ENCODE measurements at places on chromosomes 1 and 21.

DNA sequence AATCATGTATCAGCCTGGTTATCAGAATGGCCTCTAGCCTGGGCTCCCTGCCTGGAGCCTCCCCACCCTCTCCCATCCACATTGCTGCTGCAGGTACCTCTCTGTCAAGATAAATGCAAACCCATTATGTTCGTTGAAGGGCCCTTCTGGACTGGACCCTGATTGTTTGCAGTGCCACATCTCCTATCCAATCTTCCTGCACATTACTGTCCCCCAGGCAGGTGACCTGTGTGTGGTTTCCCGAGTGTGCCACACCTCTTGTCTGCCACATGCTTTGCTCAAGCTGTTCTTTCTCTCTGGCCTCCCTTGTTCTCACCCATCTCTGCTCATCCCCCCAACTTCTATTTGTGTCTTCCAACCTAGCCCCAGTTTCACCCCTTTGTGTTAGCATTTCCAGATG lies 32.4 kb downstream of the IER5 start:
- DNase-seq, result no peak

- DNase-seq, result no peak
Observed at GRCh38 chr1:230430499-230430898, 4.4 kb upstream of the PGBD5 start.

- no peak for DNase-seq
Observed at GRCh38 chr1:20771780-20772179, 15.3 kb downstream of the HP1BP3 start.

GRCh38 chr1:25513666-25514065 lies 29.7 kb upstream of the LDLRAP1 start:
- no peak for DNase-seq

GRCh38 chr1:232369451-232370296 lies 260.3 kb downstream of the SIPA1L2 start:
- no peak for DNase-seq

GRCh38 chr1:52238474-52238873 lies 96.6 kb downstream of the ZFYVE9 start:
- DNase-seq, result no peak

DNA sequence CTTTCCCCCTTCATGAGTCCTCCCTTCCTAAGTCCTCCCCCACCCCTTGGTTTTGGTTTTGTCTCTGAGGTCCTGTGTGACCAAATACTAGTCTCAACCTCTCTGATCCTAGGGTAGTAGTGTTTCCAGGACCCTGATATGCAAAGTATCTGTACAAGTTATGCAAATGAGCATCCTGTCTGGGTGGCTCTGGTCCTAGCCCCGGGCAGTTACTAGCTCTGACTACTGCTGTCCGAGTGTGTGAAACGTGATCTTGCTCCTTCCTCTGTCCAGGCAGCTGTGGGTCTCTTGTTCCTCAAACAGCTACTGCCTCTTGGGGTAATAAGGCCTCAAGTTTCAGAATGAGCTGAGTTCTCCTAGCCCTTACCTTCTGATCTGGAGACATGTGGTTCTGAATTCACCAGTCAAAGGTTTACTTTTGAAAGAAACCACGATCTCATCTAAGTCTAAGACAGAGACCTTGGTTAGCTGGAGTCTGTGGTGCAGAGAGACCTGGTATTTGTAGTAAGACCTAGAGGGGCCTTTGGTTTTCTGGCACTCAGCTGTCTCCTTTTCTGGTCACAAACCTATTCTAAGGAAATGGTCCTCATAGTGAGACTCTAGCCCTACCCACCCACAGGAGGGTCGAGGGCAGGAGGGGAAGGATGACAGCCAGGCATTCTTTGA lies 31.0 kb upstream of the IL19 start:
- peak; percentile 12 for DNase-seq

- DNase-seq, result peak; percentile 50
Observed at GRCh38 chr1:116373431-116374352, 648 bp downstream of the ATP1A1 start.

DNA sequence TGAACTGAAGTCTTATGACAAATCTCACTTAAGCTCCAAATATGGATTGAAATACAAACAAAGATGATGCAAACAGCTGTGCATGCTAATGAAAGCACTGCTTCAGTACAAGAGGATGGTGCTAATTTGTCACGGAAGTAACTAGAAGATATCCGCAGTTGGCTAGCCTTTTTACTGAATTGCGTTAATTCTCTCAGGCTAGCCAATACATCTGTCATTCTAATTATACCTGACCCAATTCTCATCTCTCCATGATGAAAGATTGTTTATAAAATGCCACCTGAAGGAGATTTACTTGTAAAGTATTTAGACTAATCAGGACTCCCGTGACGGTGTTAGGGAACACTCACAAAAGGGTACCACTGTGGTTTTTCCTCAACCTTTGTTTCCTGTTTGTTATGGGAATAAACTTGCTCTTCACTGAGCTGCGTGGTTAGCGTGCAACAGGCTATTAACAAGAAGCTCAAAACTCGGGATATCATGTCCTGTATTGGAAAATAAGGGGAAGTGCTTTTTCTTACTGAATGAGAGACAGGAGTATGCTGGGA lies 162.5 kb downstream of the APP start:
- no peak for DNase-seq

- no peak for DNase-seq
Observed at GRCh38 chr1:33442141-33442540, 11.2 kb upstream of the PHC2 start.

- no peak for DNase-seq
Observed at GRCh38 chr1:60251426-60251825, 177.9 kb upstream of the C1orf87 start.

GRCh38 chr1:30273456-30273855 lies 449.9 kb downstream of the MATN1 start:
- no peak for DNase-seq

- DNase-seq, result no peak
Observed at GRCh38 chr1:220784751-220785150, 2.0 kb upstream of the MTARC1 start.

DNA sequence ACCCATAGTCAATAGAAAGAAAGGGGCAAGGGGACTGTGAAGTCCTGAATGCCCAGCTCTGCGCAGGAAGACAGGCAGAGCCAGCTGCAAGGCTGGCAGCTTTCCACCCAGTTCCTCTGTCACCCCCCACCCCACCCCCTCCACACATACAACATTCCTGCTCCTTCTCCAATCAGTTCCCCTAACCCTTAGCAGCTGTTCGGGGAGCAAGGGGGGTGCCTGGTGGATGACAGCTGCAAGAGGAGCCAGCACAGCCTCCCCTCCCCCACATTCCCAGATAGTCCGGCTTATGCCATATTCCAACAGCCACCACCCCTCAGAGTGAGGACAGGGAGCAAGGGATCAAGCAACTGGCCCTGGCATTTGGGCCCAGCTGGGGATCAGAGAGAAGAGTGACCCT lies 9.7 kb downstream of the ARHGEF2 start:
- peak; percentile 96 for DNase-seq

- no peak for DNase-seq
Observed at GRCh38 chr1:116508984-116509980, 61.5 kb downstream of the CD58 start.

DNA sequence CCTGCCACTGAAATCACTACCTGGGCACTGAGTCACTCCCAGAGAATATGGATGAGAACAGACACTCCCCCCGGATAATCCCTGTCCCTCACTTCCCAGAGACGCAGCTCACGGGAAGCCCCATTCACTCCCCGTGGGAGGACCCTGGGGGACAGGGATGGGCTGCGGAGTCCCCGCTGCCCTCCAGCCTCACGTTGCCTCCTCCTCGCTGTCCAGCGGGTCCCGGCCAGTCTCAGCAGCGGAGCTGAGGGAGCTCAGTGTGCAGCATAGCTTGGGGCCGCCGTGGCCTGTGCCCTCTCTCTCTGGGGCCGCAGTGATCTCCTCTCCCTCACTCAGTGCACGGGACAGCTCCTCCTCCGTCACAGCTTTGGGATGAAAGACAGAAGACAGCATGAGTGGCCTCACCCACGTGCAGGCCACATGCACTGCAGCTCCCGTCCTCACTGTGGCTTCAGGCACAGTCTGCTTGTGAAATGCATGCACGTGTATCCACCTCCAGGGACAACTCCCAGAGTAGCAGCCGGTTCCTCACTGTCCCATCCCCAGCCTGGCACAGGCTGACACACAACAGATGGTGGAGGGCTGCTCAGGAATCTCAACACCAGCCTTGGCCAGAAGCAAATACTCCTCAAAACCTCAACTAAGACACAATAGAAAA lies 7.4 kb downstream of the CFAP410 start:
- peak; percentile 67 for DNase-seq

DNA sequence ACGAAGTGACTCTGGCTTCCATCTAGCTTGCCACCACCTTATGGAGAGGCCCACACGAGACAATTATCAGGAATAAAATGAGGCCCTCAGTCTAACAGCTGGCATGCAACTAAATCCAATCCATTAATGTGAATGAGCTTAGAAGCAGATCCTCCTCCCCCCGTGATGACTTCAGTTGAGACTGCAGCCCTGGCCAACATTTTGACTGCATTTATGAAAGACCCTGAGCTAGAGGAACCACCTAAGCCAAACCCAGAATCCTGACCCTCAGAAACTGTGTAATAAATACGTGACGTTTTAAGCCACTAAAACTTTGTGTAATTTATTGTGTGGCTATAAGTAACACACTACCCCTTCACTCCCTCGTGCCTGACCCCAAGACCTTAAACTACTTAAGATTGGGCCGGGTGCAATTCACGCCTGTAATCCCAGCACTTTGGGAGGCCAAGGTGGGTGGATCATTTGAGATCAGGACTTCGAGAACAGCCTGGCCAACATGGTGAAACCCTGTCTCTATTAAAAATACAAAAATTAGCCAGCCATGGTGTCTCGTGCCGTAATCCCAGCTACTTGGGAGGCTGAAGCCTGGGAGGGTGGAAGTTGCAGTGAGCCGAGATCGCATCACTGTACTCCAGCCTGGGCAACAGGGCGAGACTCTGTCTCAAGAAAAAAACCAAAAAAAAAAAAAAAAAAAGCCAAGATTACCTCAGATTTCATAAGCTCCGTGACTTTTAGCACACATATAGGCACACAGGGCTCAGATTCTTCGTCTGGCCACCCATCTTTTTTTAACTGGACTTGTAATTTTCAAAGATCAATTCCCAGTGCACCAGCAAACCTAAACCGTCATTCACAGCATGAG lies 72.5 kb downstream of the ENAH start:
- peak; percentile 73 for DNase-seq

- DNase-seq, result peak; percentile 48
Observed at GRCh38 chr1:163538667-163539066, 216.9 kb downstream of the NUF2 start.

GRCh38 chr1:182713939-182714338 lies 29.6 kb upstream of the RGS8 start:
- no peak for DNase-seq

DNA sequence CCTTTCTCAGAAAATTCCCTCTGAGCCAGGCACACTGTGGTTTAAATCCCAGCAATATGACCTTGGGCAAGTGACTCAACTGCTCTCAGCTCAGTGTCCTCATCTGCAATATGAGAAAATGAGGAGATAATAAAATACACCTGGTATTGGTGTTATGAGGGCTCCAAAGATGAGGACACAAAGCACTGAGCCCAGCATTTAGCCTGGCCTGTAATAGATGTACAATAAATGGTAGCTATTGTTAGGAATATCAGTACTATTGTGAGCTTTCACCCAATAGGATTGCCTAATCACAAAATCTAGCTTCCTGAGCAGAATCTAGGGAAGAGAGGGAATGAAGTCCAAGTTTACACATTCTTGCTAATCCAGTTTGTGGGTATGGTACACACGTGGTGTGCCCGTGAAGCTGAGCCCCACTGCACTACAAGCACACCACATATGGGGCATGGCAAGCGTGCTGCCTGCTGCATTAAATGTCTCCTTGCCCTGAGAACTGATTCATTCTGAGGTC lies 24.3 kb upstream of the SLC30A1 start:
- no peak for DNase-seq

DNA sequence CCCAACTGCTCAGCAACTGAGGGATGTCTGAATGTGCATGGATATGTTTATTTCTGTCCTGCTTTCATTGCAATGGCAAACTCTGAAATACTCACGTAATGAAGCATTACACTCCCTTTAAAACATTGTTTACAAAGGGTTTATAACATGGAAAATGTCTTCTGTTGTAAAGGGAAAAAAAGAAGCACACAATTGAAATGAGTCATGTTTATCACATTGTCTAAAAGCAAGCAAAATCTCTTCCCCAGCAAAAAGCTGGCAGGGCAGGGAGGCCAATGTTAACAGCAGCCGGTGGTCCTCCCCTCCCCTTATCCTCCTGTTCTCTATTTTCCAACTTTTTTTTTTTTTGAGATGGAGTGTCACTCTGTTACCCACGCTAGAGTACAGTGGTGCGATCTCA lies 3.9 kb upstream of the EFNA1 start:
- no peak for DNase-seq

- peak; percentile 41 for DNase-seq
Observed at GRCh38 chr1:152497273-152497672, 13.3 kb upstream of the LCE5A start.

DNA sequence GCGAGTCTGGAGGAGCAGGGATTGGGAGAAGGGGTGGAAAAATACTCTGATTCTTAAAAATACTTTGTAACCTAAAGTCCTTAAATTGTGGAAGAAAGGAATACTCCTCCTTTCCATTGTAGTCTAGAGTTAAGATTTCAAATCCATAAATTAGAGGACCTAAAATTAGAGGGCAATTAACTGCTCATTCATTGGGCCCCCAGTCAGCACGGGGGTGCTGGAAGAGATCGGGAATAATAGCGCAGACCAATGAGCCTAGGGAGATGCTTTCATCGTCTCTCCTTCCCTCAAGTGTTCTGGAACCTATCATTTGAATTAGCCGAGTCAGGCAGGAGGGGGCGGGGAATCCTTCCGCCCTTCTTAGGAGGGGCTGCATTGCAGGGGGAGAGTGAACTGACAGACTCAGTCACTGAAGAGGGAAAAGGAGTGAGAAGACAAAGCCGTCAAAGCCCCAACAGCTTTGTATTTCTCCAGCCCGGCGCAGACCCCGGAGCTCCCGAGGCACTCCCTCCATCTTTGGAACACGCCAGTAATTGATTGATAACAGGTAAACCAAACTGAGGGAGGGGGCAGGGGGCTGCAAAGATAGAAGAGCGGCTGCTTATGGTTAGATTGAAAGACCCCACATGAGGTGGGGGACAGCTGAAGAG lies at the start of gene MLLT11:
TSS of gene MLLT11 (plus strand) at position 391 of the 650 bp plus-strand sequence. CDS start 6,828 bp downstream, outside the sequence.
- DNase-seq, result peak; percentile 97

DNA sequence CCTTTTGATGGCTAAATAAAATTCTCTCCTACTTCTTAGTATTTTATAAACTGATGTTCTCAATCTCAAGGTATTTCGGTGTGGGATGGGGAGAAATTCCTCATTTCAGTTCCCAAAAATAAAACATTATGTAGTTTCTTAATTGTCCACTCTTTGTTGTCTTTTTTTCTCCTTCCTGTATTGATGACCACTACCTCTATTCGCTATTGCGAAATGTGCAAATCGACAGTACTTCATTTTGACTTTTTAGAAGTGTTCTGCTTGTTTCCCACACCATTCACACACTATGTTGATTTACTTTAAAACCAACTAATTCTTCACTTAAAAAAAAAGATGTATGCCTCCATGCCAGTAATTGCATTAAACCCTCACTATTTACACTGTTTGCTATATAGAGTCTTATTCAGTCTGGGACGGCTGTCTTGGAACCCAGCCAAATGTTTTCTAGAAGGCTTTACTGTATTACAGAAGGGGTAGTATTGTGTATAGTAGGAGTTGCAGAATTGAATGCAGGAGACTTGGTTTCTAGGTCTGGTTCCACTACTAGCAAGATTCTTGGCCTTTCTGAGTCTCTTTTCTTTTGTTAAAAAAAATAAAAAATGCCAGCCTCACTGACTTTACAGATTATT lies 5.6 kb downstream of the RNF2 start:
- no peak for DNase-seq
